G401 (cell line): ENCODE measurements at places on chromosomes 3 and 15.

DNA sequence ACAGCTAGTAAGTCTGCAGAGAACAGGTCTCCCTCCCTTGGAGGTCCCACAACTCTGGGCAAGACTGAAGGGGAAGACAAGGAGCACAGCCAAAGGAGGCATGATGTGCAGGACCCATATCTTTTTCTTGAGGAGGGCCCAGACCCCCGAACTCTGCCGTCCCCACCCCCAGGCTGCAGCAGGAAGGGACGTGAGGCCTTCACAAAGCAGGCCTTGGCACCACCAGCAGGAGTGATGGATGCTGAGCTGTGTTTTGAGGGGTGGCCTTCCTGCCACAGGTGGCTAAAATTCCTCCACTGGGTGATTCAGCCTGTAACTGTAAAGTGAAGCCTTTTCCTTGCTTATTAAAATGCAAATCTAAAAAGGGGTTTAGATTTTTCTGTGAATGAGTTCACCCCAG, 8.6 kb downstream of the PLA2G4D start:
- DNase-seq: no peak

GRCh38 chr3:21484057-21484827, 266.8 kb downstream of the ZNF385D start:
- DNase-seq: peak; percentile 30

GRCh38 chr15:72037321-72037720, 80.6 kb downstream of the MYO9A start:
- DNase-seq: no peak

DNA sequence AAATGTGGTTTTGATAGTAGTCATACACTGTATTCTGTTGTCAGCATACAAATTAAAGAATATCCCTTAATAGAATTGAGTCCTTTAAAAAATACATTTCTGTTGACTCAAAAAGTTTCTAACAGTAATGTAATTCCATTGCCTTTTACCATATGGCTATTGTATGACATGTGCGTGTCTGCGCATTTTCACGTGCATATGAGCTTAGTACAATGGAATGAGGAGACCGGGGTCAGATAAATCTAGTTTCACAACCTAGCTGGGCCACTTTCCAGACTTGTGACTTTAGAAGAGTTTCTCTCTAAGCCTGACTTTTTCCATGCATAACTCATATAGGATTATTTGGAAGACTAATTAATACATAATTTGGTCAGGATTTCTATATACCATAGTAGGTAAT, 38.7 kb downstream of the ZBTB38 start:
- no peak for DNase-seq

DNA sequence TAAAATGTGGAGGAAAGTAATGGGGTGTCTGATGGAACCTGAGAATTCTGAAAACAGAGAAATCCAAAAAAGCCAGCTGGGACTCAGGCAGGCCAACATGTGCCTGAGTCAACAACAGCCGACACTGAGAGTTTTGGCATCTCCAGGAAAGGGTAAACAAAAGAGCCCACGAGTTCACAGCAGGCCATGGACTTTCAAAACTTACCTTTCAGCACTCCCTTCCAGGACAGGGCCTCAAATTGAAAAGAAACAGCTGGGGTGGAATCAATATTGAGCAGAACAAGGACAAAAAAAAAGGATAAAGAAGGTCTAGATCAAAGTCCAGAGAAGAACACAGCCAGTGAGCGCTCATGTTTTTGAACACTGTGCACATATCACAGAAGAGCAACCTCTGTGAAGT, 735.4 kb upstream of the GRM7 start:
- DNase-seq: no peak

- DNase-seq: no peak
Observed at GRCh38 chr15:60683156-60683555, 204.2 kb upstream of the ICE2 start.

DNA sequence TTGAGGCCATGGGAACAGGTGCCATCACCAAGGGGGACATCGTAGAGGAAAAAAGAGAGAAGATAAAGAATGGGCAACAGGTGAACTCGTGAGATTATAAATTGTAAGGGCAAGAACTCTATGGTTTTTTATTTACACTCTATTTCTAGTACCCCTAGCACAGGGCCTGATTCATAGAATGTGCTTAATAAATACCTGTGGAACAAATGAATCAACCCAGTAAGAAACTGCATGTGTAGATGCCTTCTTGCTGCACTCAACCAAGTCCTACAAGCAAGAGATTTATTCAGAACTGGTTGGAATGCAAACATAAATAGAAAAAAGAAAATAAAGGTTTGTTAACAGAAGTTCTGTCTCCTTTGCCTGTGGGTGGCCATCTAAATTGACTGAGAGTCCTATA, 18.7 kb upstream of the KPNA1 start:
- DNase-seq: no peak

GRCh38 chr3:183954875-183955274, 62.8 kb downstream of the ABCC5 start:
- no peak for DNase-seq

- DNase-seq: no peak
Observed at GRCh38 chr3:13313813-13314212, 106.3 kb downstream of the NUP210 start.

DNA sequence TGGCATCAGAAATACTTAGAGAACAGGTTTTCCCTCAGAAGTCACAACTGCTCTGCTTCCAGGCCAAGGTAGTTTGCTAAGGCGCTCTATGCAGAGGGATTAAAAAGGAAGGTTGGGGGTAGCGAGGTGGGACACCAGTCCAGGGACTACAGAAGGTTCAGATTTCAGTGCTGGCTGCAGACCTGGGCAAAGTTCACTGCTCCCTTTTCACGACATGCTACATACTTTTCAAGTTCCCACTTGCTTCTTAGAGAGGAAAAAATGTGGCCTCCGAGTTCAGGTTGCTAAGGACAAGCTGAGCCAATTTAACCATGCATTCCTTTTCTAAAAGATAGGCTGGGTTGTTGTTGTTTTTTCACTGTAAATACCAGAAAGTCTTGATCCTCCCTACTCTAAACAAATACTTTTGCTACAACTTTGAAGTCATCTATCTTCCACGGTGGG, 158.6 kb upstream of the NR2F2 start:
- DNase-seq: no peak

DNA sequence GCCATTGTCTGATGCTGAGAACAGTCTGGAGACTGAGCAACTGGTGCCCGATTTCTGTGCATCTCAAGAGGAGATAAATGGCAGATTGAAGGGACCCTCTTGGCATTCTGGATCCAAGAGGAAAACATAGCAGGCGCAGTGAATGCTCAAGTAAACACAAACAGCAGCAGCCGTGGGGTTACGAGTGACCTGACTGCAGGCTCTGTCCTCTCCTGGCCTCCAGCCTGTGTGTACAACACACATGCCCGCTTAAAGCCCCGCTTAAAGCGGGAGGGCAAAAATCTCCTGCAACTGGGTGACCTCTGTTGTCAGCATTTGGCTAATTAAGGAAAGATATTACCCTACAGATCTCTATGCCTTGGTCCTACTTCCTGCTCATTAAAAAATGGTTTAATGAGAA, 120.5 kb downstream of the GREM1 start:
- DNase-seq: no peak

DNA sequence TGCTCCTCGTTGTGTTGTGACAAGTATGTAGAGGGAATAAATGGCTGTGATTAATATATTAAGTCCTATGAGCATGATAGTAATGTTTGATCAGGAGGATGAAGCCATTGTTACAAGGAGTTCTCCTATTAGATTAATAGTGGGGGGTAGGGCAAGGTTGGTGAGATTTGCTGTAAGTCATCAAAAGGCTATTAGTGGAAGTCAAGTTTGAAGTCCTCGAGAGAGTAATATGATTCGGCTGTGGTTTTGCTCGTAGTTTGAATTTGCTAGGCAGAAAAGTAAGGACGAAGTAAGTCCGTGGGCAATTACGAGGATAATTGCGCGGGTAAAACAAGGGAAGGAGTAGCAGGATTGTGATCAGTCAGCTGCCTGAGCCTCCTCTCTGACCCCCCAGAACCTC, 26.0 kb upstream of the BUB1B start:
- DNase-seq: no peak

DNA sequence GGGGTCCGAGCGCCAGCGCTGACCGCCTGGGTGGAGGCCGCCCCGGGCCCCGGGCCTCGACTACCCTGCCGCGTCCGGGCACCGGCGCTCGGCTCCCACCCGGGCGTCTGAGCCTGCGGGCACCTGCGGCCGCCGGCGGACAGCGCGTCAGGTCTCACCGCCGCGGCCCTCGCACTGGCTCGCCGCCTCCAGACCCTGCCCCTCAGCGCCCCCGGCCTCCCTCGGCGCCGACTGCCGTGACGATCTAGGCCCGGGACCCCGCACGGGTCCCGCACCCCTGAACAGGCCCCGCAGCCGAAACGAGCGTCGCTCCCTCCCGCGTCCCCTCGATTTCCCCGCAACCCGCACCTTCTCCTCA, 297 bp downstream of the PRC1 start:
- DNase-seq: no peak

GRCh38 chr3:180548050-180548449, 53.9 kb upstream of the TTC14 start:
- no peak for DNase-seq

- DNase-seq: no peak
Observed at GRCh38 chr15:82950295-82950694, 2.2 kb downstream of the HOMER2 start.

DNA sequence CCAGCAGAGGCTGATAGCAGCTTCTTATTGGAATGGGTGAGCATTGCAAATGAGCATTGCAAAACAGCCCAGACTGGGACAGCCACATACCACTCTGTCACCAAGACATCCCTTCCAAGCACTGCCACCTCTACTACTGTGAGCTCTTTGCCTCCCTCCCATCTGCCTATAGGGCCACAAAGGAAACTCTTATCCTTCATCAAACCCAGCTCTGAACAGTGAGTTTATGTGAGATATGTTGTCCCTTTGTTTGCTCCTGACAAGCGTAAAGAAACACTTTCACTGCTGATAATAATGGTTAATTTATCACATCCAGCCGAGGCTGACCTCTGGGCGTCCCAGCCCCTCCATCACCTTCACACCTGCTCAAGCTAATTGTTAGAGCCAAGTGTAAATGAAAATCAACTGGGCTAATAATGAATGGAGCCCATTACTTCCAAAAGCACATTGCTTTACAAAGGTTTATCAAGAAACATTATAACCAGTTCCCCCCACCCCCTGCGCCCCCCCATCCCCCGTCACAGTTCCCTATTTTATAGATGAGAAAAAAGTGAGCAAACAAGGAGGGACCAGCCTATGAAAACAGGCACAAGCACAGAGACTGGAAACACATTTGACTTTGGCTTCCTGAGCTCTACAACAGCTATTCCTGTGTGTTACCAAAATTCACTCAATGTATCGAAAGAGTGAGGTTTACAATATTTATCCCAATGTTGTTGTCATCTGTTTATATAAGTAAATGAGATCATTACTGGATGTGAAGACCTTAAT, 146.3 kb downstream of the ANXA2 start:
- no peak for DNase-seq

GRCh38 chr3:54146506-54147239, 24.3 kb downstream of the CACNA2D3 start:
- peak; percentile 59 for DNase-seq

DNA sequence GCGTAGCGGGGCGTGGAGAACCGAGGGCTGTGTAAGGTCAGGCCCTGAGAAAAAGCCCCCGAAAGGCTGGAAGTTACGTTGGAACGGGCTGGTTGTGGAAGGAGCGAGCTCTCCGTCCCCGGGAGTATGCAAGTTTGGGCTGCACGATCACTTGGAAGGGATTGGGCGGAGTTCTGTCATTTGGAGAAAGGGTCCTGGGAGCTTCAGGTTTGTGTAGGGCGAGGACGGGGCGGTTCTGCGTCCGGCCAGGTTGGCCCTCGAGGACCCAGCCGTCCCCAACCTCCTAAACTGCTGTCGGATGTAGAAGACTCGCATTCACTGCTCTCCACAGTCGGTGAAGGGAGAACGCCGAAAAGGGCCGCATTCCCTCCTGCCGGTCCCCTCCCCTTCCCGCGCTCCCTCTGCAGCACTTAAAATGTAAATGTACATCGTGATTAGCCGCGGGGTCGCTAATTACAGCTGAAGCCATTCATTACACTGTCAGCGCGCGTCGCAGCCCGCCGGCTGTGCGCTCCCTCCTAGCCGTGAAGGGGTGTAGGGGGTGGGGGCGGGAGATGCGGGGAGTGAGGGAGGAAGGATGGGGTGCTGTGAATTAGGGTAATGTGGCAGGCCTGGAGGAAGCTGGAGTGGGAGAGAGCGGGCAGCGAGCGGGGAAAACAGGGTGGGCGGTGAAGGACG, 2.5 kb upstream of the RPP25 start:
- DNase-seq: no peak

DNA sequence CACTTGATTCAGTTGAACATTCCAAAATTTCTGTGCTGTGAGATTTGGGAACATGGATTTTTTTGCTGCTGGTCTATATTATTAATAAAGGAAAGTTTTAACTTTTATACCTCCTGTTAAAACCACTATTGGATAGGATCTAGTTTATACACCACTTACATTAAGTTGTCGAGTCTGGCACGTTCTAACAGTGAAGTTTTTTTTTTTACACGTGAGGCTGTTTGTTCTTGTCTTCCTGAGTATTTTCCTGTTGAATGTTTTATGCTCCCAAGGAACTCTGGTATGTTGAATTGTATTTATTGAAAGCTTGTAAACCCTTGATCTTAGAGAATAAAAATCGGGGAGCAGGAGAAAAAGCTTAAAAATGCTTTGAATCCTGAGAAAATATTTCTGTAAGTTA, 338.8 kb downstream of the RBMS3 start:
- no peak for DNase-seq

- DNase-seq: no peak
Observed at GRCh38 chr3:125035217-125035616, 20.6 kb downstream of the HEG1 start.

DNA sequence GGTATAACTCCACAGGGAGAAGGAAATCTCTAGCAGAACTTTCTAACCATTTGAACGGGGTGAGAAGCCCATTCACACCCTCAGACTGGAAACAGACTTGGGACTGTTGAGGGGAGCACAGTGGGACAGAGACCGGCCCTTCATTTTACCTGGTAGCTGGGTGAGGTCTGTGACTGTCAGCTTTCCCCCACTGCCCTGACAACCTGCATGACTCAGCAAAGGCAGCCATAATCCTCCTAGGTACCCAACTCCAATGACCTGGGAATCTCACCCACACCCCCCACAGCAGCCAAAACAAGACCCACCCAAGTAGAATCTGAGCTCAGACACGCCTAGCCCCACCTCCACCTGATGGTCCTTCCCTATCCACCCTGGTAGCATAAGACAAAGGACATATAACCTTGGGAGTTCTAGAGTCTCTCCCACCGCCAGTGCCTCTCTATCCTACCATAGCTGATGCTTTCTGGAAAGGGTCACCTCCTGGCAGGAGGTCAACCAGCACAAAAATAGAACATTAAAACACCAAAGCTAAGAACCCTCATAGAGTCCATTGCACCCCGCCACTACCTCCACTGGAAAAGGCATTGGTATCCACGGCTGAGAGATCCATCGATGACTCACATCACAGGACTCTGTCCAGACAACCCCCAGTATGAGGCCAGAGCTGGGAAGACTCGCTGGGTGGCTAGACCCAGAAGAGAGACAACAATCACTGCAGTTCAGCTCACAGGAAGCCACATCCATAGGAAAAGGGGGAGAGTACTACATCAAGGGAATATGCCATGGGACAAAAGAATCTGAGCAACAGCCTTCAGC, 28.0 kb downstream of the SENP7 start:
- no peak for DNase-seq

GRCh38 chr3:69749461-69749860, 10.2 kb downstream of the MITF start:
- DNase-seq: no peak
